Stimulated activated CD8-positive, alpha-beta memory T cell treated with anti-CD3 and anti-CD28 coated beads, Interleukin-15, amount 100 ng/mL, for 48 hours (primary cell): ENCODE measurements at places on chromosomes 5 and 9.

DNA sequence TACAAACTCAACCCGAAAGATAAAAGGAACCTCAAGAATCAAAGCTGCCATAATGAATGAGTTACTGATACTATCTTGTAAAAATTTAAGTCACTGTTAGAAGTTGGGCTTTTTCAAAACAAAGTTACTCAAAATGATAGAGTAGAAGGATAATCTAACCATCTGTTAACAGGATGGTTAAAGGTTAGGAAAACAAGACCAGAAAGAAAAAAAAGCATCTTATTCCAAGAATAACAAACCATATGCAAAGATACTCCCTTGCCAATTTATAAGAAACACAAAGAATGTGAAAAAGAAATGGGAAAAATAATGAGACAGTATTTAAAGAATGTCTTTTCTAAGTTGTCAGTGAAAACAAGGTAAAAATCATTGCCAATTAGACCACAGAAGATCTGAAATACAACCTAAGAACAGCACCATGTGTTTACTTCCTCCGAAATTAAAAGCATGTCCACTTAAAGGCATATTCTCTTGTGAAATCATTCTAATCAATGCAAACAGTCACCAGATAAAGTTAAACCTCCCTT, 51.2 kb downstream of the STRBP start:
- DNase-seq: no peak

- DNase-seq: no peak
Observed at GRCh38 chr5:32325062-32325461, 12.3 kb upstream of the MTMR12 start.

GRCh38 chr9:134951461-134951860, 33.7 kb upstream of the FCN1 start:
- no peak for DNase-seq

DNA sequence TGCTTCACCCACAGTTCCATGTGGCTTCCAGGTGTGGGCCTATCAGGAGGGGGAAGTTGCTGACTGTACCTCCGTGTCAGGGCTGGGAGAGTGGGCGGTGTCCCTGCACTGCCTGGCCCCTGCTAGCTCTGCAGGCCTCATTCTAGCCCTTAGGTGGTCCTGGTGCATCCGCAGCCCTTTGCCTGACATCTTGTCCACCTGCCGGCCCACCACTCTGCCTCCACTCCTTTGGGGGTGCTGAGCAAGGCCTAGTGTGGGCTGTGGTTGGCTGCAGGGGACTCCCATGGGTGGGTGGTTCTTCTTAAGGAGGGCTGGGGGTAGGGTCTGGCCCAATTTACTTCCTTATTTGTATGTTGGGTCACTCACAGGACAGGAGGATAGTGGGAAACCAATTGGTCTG, 66.9 kb downstream of the HSPA4 start:
- DNase-seq: no peak

DNA sequence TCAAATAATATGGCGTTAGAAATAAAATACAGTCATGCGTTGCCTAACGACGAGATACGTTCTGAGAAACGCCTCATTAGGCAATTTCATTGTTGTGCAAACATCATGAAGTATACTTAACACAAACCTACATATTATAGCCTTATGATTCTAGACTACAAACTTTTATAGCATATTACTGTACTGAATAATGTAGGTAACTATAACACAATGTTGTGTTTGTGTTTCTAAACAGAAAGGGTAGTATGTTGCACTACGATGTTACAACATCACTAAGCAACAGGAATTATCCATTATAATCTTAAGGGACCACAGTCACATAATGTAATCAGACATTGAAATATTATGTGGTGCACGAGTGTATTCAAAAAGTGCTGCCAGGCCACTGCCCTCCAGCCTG, 3.0 kb upstream of the SMC2 start:
- no peak for DNase-seq

DNA sequence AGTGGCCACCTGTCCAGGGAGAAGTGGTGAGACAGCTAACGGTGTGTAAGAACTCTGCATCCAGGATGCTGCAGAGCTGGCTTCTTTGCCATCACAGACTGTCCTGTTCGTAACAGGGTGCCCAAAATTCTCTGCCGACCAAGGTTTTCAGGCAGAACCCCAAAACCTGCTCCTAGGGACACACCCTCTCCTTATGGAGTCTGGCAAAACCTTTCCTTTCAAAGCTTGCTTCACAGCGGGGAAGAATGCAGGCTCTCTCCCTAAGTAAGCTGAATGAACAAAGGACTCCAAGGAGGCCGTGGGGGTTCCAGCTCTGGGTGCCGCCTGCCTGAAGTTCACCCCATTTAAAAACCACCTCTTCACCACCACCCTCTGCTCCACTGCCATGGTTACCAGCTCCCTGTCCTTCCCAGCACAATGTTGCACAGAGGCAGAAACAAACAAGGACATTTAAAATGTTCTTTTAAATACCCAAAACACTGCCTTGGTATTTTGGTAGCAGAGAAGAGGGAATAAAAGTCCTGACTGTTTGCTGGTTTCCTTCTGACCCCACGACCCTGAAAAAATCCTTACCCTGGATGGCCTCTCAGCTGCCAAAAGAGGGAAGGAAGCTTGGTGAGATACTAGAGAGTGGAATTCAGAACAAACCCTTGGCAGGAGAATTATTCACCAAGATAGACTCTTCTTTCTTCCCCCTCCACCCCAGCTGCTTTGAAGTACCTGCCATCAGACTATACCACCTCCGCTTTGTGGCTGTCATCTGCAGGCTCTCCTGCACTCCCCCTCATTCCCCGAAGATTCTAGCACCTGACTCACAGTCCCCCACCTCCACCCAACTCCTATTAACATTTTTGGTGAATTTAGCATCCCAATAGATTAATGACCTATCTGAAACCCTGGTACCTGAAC, 7.1 kb upstream of the KLF9 start:
- no peak for DNase-seq

- DNase-seq: no peak
Observed at GRCh38 chr9:21669701-21670100, 132.7 kb upstream of the MTAP start.

DNA sequence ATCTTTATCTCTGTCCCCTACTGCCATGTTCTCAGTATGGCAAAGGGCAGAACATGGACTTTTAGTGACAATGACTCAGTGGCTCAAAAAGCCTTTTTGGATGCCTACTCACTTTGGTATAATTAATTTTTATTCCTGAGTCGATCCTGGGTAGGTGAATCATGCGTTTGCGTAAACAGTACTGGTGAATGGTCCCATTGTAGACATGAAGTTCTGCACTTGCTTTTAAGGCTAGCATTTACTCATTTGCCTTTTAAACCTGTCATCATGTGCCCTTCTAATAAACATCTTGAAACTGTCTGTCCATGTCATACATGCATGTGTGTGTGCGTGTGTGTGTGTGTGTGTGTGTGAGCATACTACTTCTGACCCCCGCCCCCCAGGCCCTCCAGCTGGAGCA, 223.0 kb downstream of the AUH start:
- DNase-seq: no peak

DNA sequence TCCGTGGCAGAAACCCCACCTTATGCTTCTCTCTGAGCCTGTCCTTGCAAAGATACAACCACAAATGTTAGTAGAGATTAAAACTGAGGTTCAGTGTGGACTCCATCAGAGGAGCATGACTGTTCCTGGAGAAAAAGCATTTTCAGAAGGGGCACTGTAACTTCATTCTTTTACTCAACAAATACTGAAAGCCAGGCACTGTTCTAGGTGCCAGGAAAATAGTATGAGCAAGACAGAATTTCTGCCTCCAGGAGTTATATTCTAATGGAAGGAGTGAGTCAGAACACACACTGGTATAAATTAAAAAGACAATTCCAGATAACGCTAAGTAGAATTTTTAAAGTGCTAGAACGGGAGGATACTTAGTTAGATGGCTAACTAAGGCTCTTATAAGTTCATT, 251.4 kb upstream of the GAS1 start:
- DNase-seq: no peak

- DNase-seq: no peak
Observed at GRCh38 chr5:6215891-6216290, 162.5 kb downstream of the MED10 start.

DNA sequence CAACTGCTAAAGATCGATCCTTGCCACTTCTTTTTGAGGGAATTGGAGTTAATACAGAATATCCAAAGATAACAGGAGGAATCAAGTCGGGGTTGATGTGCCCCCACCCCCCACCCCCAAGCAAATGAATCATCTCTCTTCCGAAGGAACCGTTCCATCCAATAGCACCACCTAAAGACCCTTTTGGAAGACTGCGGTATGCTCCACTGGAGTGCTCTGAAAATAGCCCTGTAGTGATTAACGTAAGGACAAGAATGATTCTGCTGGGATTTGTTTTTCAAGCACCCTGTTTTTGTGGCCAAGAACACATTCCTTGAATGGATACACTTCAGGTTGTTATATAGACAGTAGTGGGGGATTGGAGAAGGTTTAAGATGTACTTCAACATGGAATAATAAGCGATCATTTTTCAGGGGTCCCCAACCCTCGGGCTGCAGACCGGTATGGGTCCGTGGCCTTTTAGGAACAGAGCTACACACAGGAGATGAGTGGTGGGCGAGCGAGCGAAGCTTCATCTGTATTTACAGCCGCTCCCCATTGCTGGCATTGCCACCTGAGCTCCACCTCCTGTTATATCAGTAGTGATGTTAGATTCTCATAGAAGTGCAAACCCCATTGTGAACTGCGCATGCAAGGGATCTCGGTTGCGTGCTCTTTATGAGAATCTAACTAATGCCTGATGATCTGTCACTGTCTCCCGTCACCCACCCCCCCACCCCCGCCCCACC, 44.5 kb upstream of the TMEM252 start:
- DNase-seq: no peak

DNA sequence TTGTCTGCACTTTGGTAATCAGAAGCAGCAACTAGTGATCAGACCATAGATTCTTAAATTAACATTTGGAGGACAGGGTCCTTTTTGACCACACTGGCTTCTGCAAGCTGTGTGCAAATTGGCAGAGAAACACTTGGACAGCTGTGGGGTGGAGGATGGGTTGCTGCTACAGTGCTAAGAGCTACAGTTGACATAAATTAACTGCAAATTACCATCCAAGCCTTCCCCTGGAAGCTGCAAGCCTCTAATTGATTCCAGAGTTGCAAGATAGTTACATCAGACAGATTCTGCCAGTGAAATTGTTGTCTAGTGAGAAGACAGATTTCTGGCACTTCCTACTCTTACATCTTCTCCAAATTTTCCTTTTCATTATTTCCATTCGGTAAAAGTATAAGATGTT, 517.7 kb downstream of the DIRAS2 start:
- DNase-seq: no peak

GRCh38 chr9:100322954-100323536, 29.7 kb downstream of the TEX10 start:
- no peak for DNase-seq

DNA sequence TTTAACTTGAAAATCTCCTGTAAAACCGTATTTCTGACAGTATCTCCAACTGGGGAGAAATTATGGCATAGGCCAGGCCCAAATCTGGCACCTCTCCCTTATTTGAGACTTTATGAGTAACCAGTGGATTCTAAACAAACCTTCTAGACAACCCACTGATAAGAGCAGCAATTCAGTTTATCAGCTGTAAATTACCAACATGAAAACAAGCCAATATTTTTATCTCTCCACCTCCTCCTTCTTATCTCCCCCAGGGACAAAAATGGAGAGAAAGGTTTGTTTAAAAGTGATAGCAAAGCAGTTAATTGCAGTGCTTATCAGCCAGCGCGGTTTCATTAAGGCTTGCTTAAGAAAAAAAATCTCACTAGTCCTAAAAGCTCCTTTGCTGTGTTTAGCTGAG, 53.8 kb downstream of the KCNV2 start:
- DNase-seq: no peak
